ENCODE measurements at places on chromosomes 13 and 19.

DNA sequence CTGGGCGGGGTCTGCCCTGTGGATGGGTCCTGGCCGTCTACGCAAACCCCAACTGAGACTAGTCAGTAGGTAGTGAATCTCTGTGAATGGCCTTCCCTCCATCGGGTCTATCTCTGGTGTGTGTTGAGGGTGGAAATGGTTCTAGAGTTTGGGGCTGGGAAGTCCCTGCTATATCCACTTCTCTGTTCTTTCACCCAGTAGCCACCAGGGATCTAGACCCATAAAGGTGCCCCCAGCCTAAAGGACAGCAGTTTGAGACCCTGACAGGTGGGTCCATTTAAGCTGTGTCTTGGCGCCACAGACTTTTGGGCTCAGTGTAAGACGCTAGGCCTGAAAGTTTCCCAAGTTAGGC is 57.7 kb downstream of the ZNF568 start:
- DNase-seq, result no peak

DNA sequence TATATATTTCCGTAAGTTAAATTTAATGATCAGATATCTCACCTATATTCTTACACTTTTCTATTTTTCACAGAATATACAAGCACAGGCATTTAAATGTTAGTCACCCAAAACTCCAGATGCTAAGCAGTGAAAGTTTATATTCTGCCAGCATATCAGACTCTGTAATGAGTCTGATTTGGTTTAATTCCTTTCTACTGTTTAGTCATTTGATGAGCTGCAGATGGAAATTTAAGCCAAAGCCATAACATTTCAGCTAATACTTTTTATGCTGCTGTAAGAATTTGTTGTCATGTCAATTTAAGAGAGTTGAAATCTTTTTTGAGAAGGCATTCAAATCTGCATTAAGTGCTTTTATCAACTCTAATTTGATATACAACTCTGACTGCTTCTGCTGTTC is 8.0 kb downstream of the FRY start:
- DNase-seq, result no peak

DNA sequence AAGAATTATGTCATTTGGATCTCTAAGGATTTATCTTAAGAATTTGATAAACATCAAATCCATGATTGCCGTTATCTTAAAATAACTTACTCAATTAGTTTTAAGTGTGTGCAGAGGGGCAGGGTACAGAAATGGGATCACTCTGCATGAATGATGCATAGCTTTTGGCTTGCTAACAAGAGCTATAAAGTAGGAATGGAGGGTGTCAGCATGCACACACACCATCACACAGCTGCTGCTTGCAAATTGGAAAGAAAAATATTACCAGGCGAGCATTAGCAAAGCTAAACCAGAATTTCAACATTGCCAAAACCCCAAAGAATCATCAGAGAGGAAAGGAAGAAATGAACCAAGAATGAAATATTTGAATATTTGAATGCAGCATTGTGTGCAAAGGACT is 580.6 kb downstream of the LMO7 start:
- DNase-seq, result no peak

DNA sequence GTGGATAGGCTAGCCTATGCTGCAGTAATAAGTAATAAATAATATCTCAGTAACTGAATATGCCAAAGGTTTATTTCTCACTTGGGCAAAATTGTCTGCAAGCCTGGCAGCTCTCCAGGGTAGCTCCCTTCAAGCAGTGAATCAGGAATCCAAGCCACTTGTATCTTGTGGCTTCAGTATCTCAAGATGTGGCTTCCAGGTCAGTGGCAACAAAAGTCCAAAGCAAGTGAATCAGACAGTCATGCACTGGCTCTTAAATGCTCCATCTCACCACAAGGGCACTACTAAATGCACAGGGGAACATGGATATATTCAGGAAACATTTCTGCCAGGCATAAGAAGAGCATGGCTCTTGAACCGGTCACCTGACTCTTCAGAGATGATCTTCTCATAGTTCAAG is 126.3 kb downstream of the KCTD12 start:
- DNase-seq, result no peak

DNA sequence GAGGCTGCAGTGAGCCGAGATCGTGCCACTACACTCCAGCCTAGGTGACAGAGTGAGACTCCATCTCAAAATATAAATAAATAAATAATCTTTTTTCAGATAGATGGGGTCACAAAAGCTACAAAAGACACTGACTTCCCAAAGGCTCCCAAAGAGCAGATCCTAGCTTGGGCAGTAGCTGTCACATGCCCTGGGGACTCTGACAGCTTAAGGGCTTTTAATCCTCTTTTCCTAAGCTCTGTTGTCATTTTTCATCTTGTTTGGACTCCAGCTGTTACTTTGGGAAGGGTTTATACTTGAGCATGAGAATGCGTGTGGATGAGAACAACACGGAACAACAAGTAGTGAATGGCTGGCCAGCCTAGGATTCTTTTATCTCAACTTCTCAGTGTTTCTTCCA is 231.7 kb downstream of the MZT1 start:
- no peak for DNase-seq

DNA sequence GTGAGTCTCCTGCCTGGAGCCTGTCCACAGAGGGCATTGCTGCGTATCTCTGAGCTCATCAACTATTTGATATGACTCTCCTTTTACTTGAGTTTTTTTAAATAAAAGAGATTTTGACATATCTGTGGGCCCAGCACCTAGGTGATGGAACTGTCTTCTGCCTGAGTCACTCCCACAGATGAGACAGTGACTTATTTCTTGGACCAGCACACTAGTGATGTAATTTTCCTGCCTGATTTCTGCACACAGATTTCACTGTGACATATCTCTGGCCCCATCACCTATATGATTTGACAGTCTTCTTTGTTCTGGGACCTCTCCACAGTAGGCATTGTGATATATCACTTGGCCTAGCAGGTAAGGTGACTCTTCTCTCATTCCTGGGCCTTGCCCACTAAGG is 66.6 kb upstream of the ZNF43 start:
- DNase-seq, result no peak

- no peak for DNase-seq
These were observed 41.4 kb downstream of the NLRP12 start for GRCh38 chr19:53782698-53783097.
